K562 (cell line): ENCODE measurements at places on chromosomes 6 and 20.

DNA sequence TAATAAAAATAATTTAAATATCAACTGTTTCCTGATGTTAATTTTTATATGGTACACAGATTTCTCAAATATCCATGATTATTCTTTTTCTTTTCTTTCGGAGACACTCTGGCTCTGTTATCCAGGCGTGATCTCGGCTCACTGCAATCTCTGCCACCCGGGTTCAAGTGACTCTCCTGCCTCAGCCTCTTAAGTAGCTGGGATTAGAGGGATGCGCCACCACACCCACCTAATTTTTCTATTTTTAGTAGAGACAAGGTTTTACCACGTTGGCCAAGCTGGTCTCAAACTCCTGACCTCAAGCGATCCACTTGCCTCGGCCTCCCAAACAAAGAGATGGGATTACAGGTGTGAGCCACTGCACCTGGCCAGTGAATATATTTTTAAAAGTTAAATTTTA is 20.5 kb downstream of the ROMO1 start:
- DNase-seq: no peak
- H3K27me3 ChIP-seq: no peaks in the 10 kb centered on the region
- H3K36me3 ChIP-seq: peaks cover 98% of the 10 kb centered on the region
- no peaks in the 10 kb centered on the region for H3K4me1 ChIP-seq
- H3K4me3 ChIP-seq: no peak overlapping the region
- no peak overlapping the region for H3K27ac ChIP-seq

GRCh38 chr6:132133736-132134445 is 182.7 kb upstream of the CCN2 start:
- no peaks in the 10 kb centered on the region for H3K4me1 ChIP-seq
- H3K36me3 ChIP-seq: no peaks in the 10 kb centered on the region
- H3K27ac ChIP-seq: no peak overlapping the region
- DNase-seq: no peak
- H3K4me3 ChIP-seq: no peak overlapping the region
- H3K27me3 ChIP-seq: no peaks in the 10 kb centered on the region

GRCh38 chr20:61391812-61392520 is 139.9 kb downstream of the CDH4 start:
- no peaks in the 10 kb centered on the region for H3K4me1 ChIP-seq
- H3K4me3 ChIP-seq: no peak overlapping the region
- no peak for DNase-seq
- H3K36me3 ChIP-seq: no peaks in the 10 kb centered on the region
- H3K27me3 ChIP-seq: no peaks in the 10 kb centered on the region
- no peak overlapping the region for H3K27ac ChIP-seq

- H3K4me3 ChIP-seq: no peak overlapping the region
- H3K27me3 ChIP-seq: no peaks in the 10 kb centered on the region
- H3K27ac ChIP-seq: no peak overlapping the region
- H3K36me3 ChIP-seq: no peaks in the 10 kb centered on the region
- H3K4me1 ChIP-seq: no peaks in the 10 kb centered on the region
Measured at GRCh38 chr20:10558635-10559187, 115.1 kb downstream of the JAG1 start.

DNA sequence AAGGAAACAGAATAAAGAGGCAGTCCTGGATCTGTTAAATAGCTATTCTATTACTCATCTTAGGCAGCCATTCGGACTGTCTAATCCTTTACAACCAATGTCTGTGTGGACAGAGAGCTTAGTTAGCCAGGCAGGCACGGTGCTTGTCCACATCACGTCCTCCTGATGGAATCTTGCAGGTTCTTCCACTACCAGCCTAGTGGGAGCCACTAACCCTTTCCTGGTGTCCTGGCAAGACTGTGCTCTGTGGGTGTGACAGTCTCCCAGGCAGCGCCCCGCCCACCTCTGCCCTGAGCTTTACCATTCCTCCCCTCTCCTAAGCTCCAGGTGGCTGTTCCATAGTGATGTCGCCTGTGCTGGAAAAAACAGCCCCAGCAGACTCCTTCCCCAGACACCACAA is 78.3 kb upstream of the CLDN20 start:
- no peaks in the 10 kb centered on the region for H3K36me3 ChIP-seq
- peaks cover 42% of the 10 kb centered on the region for H3K27me3 ChIP-seq
- no peaks in the 10 kb centered on the region for H3K4me1 ChIP-seq

GRCh38 chr6:112800916-112801315 is 453.8 kb downstream of the RFPL4B start:
- no peak for DNase-seq
- no peaks in the 10 kb centered on the region for H3K36me3 ChIP-seq
- no peak overlapping the region for H3K4me3 ChIP-seq
- H3K27ac ChIP-seq: no peak overlapping the region
- H3K27me3 ChIP-seq: no peaks in the 10 kb centered on the region

DNA sequence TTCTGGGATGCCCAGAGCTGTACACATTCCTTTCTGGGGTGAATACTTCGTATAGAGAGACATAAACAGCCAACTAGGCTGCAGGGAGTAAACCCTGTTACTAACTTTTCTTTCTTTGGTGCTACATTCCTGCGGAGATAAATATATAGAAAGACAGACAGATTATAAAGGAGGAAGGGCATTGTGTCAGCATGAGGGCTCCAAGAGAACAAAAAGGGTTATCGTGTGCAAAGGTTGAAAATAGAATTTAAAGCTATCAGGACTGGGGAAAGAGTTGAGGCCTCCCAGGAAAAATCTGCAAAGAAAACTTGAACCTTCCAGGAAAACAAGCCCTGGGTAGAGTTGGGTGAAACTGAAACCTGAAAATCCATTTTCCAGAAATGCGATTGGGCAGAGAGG is 68.0 kb downstream of the TMEM170B start:
- no peak overlapping the region for H3K4me3 ChIP-seq
- H3K27me3 ChIP-seq: peaks cover 44% of the 10 kb centered on the region
- no peak overlapping the region for H3K27ac ChIP-seq

DNA sequence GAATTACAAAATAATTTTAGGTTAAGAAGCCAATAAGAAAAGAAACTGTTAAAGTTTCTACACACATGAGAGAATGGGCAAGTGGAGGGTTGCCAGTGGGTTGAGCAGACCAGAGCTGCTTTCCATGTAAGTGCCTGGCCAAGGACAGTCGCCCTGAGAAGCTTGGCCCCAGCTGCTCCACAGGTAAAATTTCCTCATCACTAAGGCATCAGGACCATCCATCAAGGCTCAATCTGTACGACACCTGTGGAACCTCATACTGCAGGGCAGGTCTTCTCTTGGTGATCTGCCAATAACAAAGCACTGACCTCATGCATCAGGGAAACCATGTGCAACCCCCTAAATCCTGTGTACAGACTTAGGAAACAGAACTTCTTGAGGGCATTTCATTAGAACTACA is 115.4 kb downstream of the INSM1 start:
- no peak for DNase-seq
- no peaks in the 10 kb centered on the region for H3K36me3 ChIP-seq
- H3K4me3 ChIP-seq: no peak overlapping the region
- no peaks in the 10 kb centered on the region for H3K27me3 ChIP-seq
- no peak overlapping the region for H3K27ac ChIP-seq

DNA sequence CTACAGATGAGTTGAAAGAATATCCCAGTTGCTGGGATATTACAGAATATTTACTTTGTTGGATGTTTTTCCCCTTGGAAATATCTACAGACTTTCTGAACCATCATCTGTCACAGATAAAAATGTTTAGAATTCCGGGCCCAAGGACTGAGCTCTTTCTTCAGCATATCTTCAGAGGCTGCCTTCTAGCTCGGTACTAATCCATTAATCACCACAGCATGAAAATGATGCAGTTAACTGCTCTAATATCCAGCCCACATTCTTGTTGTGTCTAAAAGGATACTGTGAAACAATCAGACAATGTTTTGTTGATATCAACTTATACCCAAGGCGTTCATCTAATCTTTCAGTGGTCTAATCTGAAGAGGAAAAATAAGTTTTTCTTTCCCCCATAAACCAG is 247.4 kb downstream of the TBC1D32 start:
- H3K36me3 ChIP-seq: no peaks in the 10 kb centered on the region
- no peak overlapping the region for H3K4me3 ChIP-seq
- no peaks in the 10 kb centered on the region for H3K27me3 ChIP-seq
- H3K27ac ChIP-seq: no peak overlapping the region
